ENCODE measurements at places on chromosomes 3 and 15.

DNA sequence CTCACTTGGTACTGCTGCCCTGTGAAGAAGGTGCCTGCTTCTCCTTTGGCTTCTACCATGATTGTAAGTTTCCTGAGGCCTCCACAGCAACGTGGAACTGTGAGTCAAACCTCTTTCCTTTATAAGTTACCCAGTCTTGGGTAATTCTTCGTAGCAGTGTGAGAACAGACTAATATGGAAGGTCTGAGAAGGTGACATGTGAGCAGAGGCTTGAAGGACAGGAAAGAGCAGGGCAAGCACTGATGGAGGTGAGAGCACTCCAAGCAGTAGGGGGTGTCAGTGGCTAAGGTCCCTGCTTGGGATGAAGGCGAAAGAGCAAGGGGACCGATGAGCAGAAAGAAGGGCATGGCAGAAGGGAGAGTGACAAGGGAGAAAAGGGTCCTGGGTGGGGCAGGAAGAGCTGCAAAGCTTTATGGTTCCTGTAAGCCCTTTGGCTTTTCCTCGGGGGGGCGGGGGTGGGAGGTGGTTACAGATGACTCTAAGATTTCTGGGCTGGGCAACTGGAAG is 3.5 kb downstream of the EIF4E3 start:
- DNase-seq, result no peak

DNA sequence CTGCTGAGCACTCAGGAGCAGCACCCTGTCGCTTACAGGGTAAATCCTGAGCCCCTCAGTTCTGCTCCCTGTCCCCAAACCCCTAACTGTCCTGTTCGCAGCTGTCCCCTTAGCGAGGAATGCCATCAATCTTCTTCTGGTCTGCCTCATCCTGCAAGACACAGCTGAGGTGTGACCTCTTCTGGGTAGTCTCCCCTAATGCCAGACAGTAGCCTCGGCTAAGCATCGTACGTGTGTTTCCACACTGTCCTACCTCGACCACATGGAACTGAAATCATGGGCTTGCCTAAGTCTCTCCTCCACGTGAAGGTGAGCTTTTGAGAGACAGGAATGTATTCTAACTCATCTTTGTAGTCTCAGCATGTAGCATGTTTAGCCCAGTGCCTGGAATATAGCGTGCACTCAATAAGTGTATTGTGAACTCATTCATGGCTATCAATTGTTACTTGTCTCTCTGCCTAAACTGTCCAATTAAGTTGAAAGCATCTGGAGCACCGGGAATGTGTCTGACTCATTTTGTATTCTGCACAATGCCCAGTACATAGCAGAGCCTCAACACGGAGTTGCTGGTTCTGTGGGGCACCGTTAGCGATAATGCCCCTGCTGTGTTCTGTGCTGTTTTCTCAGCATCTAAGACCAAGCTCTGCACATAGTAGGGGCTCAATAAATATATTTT is 90.2 kb downstream of the HES1 start:
- peak; percentile 59 for DNase-seq

DNA sequence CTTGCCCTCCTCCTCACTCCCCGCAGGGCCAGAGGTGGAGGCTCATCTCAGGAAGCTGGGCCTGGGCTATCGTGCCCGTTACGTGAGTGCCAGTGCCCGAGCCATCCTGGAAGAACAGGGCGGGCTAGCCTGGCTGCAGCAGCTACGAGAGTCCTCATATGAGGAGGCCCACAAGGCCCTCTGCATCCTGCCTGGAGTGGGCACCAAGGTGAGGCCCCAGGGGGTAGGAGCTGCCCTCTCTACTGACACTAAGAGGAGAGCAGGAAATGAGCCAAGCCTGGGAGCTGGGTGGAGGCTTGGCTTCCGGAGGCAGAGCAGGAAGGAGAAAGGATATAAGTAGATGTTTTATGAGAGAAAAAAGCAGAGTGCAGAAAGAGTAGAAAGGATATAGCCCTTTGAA is 4.9 kb downstream of the OGG1 start:
- DNase-seq, result no peak

GRCh38 chr15:98955961-98956723 is 51.5 kb downstream of the PGPEP1L start:
- no peak for DNase-seq

DNA sequence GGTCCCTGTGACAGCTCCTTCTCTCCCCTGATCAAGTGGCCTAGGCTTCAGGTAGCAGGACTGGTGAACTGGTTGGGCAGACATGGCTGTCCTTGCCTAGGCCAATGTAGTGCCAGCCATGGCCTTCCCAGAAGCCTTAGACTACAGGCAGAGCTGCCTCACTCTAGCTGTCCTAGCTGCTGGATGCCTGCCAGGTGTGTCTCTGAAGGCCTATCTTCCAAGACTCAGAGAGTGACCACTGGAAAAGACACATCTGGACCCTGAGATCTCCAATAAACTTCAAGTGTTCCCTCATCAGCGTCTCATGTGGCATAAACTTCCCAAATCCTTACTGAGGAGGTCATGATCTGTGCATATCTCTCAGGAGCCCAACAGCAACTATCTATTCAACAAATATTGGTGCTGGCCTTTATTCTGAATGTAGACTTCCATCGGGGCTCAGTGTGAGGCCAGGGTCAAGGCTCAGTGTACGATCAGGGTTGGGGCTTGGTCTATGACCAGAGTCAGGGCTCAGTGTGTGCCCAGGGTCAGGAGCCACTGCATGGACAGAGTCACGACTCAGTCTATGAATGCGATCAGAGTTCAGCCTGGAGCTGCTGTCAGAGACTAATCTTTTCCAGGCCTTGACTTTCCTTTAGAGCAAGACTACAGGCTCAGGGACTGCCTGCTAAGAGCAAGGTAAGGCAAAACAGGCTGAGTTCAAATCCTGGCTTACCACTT is 36.5 kb upstream of the INSYN1 start:
- DNase-seq, result no peak

GRCh38 chr15:51967583-51967982 is 4.0 kb downstream of the LEO1 start:
- no peak for DNase-seq

- no peak for DNase-seq
Measured at GRCh38 chr3:21159543-21159906, 591.5 kb downstream of the ZNF385D start.

DNA sequence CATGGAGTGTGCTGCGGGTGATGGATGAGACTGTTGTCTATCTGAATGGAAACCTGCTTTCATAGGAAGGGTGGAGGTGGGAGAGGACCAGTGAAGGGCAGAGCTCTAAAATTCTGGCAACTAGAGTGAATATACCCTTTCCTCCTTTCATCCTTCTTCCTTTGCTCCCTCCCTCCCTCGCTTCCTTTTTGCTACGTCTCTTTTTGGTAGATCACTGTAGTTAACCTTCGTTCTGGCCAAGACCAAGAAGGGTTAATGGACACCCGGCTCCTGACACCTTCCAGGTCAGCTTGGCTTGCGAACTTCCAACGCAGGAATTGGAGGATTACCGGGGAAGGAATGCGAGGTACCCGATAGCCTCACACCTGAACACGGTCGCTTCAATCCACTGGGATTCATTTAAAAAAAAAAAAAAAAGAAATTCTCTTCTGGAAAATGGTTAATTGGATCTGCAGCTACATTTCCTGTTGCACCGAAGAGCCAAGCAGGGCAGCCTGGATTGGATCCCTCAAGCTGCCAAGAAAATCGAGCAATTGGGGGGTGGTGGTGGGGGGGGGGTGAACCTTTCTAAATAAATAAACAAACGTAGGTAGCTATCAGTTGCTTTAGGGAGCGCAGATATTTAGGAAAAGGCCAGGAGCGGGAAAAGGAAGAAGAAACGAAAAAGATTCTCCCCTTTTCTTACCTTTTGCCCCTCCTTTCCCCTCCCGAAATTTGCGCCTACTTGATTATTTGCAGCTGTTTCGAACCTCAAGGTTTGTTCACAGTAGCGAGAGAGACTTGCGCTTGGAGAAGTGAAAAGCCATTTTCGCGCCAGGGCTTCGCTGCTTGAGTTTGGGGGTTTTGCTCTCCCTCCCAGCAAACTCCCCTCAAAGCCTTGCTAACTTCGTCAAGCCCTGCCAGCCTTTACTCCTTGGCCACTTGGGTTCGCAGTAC is 9.5 kb upstream of the NR2F2 start:
- no peak for DNase-seq

- DNase-seq, result no peak
Measured at GRCh38 chr3:160622263-160623045, 54.5 kb upstream of the ARL14 start.

DNA sequence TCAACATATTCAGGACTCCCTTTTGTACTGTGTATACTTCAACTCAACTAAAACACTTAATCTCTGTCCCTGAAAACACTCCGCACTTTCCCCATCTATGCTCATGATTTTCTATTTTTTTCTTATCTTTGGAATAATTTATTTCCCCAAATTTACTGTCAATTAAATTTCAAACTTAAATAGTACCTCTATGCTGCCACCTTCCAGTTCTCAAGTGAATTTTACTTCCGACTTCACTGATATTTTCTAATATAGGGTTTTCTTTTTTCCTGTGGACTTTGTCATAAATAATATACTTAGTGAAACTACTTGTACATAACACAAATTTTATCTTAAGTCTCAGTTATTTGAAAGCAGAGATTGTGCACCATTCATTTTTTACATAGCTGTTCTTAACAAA is 1303.3 kb downstream of the OTOL1 start:
- DNase-seq, result no peak

GRCh38 chr3:187012609-187013051 is 82.3 kb downstream of the ST6GAL1 start:
- no peak for DNase-seq

GRCh38 chr15:41678742-41679141 is 18.5 kb downstream of the MGA start:
- DNase-seq, result no peak

DNA sequence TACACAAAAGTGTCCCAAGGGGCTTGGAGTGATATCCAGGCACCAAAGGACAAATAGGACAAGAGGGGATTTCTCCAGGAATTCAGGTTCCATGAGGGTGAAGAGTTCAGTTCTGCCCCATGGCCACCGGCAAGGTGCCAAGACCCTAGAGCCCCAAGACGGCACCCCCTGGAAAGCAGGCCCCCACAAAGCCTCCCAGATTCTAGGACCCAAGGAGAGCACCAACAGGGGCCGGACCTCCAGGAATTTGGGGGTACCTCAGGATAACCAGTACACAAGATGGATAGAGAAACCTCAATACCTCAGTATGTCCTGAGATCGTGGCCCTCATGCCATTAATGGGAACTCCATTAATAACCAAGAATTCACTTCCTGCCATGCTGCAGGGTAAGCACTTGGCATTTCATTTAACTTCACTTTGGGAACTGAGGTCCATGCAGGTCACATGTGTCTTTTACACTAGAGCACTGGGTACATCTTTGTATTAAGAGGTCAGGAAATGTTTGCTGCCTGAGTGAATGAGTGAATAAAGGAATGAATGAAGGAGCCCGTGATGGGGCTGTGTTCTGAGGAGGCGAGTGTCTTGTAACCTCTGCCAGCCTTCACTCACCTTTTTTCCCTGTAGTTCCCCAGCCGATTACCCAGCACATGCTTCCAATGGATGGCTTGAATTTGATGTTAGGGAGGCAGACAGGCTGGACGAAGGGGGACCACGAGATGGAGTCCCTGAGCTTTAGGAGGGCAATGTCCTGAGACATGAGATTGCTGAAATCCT is 15.5 kb upstream of the PRSS50 start:
- no peak for DNase-seq

GRCh38 chr3:67493808-67494207 is 160.6 kb downstream of the SUCLG2 start:
- no peak for DNase-seq

DNA sequence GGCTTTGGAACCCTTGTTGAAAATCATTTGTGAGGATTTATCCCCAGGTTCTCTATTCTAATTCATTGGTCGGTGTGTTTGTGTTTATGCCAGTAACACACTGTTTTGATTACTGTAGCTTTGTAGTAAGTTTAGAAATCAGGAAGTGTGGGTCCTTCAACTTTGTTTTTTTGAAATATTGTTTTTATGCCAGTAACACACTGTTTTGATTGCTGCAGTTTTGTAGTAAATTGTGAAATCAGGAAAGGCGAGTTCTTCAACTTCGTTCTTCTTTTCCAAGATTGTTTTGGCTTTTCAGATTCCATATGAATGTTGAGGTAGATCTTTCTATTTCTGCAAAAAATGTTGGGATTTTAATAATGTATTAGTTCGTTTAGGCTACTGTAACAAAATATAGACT is 314.6 kb downstream of the RPLP1 start:
- no peak for DNase-seq

DNA sequence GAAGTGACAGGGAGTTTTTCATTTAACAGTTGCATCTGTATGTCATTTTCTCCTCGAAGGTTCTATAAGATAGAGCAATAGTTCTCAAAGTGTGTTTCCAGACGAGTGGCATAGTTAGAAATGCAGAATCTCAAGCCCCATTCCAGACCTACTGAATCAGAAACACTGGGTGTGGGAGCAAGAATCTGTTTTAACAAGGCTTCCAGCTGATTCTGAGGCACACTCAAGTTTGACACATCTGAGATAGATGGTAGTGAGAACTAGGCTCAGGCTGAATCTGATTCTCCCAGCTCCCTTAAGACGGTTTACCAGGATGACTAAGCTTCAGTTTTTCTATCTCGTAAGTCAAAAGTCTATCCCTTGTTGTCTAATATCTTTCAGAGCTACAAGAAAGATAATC is 159.8 kb upstream of the NUDT16 start:
- no peak for DNase-seq

- DNase-seq, result no peak
Measured at GRCh38 chr3:46479021-46479420, 14.3 kb upstream of the LTF start.

DNA sequence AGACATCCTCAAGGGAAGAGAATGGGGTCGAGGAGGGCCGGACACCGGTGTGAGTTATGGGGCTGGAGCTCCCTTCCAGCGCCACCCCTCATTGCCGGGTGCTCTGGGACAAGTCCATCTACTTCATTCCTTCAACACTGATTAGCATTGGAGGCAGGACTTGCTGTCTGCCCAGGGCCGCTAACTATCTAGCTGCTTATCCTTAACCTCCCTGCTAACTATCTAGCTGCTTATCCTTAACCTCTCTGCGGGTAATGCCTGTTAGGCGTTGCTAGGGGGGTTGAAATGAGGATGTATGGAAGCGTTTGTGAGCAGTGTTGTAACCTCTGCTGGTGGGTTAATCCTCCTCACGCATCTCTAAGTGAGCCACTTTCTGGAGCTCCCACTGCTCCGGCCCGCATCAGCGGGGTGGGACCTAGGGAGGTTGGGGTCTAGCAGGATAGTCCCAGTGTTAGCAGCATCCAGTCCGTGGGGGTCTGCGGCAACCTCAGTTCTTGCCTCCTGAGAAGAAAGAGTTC is 10.9 kb upstream of the CHAC1 start:
- no peak for DNase-seq

DNA sequence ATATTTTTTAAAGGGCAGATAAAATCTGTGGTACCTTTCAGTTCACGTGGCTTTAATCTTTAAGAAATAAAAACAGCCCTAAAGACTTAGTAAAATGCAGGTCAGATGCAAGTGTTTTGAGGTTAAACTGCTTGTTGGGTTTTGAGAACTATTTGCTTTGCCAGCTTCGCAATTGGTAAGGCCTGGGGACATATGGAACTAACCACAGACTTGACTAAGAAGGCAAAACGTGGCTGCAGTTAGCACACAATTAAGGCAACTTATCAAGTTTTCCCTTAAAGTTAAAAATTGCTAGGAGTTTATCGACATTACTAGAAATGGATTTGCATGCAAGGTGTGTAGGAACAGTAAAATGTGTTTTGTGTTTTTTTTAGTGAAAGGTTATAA is 206.9 kb downstream of the ZNF385D start:
- DNase-seq, result no peak

GRCh38 chr3:12197475-12197874 is 38.8 kb upstream of the TIMP4 start:
- no peak for DNase-seq

GRCh38 chr3:143036557-143036956 is 35.2 kb downstream of the U2SURP start:
- no peak for DNase-seq
